ENCODE measurements at places on chromosomes 7 and 10.

DNA sequence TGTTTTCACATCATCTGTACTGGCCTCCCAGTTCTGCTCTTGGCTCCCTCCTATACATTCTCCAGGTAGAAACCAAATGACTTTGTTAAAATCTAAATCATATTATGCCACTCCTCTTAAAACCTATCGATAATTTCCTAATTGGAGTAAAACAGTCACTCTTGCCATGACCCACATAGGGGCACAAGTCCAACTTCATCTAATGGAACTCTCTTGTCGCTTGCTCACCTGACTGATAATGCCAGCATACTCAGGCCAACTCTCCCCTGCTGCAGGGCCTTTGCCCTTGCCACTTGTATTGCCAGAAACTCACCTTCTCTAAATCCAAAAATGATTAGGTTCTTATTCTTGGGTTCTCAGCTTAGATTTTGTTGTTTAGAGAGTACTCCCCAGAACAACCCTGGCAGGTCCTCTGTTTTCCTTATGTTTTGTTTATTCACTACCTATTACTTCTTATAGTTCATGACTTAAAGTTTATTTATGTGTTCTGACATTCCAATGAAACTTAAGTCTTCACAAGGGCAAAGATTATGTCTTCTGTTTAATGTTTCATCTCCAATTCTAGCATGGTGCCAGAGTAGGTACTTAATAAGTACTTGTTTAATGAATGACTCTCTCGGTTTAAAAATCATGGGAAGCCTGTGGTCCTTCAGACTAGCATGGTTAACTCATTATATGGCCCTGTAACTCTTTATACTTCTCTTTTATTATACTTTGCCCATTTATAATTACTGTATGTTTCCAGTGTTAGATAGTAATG, 345.9 kb upstream of the SMIM30 start:
- no peak for DNase-seq

DNA sequence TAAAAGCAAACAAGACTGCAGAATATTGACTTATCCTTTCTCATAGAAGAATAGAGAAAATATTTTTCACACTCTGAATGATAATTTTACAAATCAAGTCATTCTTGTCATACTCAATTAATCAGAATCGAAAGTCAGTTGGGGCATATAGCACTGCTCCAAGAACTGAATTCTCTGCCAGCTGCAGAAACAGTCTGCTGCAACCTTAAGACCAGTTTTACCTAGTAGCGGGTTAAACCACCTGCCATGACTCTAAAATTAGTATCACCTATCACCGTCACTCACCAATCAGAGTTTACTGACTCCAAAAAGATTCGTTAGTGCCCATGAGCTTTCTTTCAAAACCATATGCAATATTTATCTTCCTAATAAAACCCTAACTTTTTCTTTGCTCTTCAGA, 429.0 kb upstream of the GRM3 start:
- DNase-seq: no peak

- peak; percentile 79 for DNase-seq
These were observed 47.9 kb downstream of the PIP4K2A start for GRCh38 chr10:22666287-22667092.

DNA sequence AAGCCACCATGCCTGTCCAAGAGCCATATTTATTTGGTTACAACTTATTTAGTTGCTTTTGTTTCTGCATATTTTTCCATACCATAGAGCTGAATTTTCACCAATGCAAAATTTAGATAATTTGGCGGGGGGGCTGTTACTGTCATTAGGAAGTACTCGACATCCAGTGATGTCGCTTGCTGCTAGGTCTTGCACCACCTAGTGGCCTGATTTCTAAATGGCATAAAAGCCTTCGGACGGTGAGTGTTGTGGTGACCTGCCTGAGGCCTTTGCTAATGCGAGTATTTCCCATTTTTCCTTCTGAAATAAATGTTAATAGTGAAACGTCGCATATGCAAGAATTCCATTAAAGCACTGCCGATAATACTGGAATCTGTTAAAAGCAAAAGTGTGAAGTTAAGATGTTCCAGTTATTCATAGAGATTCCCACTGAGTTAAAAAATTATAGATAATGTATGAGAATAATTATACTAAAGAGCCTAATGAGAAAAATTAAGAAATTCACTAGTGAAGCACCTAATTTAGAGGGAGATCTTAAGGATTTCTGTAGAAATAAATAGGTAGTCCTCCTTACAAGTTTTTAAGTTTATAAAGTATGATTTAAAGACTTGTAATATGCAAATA, 86.1 kb upstream of the DNAJB6 start:
- peak; percentile 72 for DNase-seq

DNA sequence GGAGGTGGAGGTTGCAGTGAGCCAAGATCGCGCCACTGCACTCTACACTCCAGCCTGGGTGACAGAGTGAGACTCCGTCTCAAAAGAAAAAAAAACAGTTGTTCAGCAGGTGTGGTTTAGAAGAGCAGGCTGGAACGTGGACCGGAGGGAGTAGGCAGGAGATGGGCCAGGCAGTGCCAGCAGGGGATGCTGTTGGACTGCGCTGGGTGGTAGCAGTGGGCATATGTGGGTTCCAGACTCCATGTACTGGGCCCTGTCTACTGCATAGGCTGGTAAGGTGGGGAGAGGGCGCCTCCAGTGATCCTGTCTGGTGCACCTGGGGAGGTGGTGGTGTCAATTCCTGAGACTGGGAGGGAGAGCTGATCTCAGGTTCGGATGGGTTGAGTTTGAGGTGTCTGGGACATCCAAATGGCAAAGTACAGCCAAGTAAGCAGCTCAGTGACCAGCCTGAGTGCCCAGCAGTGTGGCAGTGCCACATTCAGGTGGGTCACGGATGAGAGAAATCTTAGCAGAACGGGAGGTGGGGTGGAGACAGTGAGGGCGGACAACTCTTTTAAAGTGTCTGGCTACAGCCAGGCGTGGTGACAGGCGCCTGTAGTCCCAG, 25.9 kb downstream of the SFXN4 start:
- peak; percentile 52 for DNase-seq

Measured in activated CD4-positive, alpha-beta T cell treated with anti-CD3 and anti-CD28 coated beads, Interleukin-2, Interleukin-6, amounts not matched to agents 100 ng/mL and 50 ng/mL, durations not matched to agents 16 hours and 8 hours (primary cell).